ENCODE measurements at places on chromosomes 13 and 19.

- no peak for DNase-seq
Observed at GRCh38 chr19:54229146-54229545, 6.3 kb upstream of the LILRB3 start.

DNA sequence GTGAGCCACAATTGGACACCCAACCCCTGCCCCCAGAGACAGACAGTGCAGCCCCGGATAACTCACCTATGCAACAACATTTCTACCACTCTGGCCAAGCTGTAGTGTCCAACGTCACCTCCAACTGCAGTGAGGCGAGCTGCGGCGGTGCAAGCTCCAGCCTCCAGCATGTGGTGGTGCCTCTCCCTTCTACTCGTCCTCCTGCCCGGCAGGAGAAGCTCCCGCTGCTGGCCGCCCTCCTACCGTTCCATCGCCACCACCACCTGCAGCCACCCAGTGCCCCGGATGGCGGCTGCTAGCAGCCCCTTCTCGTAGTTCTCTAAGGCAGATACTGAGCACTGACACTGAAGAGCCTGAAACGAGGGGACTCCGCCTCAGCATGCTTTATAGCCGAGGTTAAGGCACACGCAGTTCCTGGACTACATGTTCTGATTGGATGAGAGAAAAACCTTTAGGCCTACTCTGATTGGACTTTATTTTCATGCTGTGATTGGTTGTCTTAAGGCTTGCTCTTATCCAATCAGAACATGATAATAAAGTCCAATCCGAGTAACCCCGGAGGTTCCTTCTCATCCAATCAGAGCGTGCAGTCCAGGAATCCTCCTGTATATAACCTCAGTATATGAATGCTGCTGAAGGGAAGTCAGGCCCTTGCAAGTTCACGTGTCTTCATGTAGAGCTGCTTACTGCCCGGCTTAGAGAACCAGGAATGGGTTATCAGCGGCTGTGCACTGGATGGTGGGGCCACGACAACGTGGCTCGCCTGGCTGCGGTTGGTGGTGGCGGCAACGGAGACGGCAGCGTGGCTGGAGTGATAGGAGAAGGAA is 63.5 kb downstream of the TUBA3C start:
- DNase-seq, result no peak

GRCh38 chr19:1113030-1113985 is 9.5 kb downstream of the GPX4 start:
- peak; percentile 79 for DNase-seq

DNA sequence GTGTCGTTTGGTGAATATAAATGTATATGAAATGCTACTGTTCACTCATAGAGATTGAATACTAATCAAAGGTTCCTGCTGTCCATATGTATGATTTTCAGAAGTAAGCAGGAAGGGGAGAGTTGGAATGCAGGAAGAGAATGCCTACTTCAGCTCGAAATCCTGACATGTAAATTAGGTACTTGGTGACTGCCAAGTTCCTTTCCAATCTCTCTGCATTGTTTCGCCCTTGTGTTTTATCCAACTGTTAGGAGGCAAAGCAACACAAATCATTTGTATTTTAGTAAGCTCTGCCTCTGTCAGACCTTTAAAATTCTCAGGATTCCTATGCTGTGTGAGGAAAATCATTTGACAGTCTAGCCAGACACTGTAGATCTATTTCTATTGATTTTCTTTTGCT is 9.0 kb downstream of the STARD13 start:
- DNase-seq, result no peak

DNA sequence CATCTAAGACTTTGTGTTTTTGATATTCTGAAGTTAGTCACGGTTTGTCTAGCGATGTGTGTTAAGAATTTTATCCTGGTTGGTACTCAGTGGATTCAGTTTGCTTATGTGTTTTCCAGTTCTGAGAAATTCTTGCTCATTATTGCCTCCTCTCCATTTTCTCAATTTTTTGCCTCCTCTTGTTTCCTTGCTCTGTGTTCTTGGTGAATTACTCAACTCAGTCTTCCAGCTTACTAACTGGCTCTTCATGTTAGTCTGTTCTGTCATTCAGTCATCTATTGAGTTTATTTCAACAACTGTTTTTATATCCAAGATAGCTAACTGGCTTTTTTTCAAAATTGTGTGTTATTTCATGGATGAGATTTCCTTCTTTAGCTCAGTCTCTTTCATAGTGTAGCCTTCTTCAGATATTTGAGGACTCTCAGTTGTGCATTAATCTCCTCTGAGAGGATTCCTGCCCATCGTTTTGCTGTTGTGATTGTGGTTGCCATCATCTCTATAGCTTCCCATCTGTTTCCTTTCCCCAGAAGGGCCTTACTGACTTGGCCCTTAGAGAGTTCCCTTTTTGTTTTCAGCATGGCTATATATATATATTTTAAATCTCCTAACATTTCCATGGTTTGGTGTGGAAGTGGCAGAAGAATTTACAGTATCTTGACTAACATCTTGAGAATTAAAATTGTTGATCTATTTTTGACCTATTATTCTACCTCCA is 6.2 kb downstream of the SETDB2 start:
- DNase-seq, result no peak

- no peak for DNase-seq
Observed at GRCh38 chr19:12546068-12546467, 5.2 kb downstream of the ZNF564 start.

- DNase-seq, result no peak
Observed at GRCh38 chr13:56352361-56352760, 788.4 kb upstream of the PRR20A start.

DNA sequence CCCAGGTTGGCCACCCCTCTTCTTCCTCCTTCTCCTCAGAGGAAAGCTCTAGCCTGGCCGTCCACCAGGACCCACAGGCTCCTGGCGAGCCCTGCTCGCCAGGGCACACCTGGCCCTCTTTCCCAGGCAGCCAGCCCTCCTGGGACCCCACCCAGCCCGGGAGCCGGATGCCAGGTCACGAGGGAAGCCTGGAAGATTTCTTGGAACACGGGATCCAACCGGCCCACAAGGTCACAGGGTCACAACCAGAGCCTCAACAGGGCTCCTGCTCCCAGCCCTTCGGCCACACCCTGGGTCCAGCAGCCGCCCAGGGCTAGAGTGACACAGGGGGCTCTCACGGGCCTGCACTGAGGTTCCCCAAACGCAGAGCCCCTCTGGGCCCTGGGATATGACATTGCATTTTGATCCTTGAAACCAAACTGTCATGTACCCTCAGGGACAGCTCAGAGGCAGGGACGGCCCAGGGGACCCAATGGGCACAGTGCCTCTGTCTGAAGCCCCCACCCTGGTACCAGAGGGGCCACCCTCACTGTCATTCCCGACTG is 5.5 kb downstream of the MKNK2 start:
- DNase-seq, result no peak

GRCh38 chr13:30119476-30119875 is 187.9 kb downstream of the KATNAL1 start:
- no peak for DNase-seq

DNA sequence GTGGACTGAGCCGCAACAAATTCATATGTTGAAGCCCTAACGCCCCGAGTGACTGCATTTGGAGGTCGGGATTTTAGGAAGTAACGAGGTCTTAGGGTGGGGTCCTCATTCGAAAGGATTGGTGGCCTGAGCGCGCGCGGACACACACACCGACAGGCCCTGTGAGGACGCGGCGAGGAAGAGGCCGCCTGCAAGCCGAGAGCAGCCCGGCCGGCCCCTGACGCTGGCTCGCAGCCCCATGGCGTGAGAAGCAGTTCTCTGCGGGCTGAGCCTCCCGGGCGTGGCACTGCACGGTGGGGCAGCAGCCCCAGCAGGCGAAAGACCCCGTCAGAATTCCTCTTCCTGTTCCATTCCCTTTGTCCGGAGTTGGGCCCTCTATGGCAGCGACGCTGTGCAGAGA is 131.2 kb downstream of the CRYL1 start:
- DNase-seq, result no peak

DNA sequence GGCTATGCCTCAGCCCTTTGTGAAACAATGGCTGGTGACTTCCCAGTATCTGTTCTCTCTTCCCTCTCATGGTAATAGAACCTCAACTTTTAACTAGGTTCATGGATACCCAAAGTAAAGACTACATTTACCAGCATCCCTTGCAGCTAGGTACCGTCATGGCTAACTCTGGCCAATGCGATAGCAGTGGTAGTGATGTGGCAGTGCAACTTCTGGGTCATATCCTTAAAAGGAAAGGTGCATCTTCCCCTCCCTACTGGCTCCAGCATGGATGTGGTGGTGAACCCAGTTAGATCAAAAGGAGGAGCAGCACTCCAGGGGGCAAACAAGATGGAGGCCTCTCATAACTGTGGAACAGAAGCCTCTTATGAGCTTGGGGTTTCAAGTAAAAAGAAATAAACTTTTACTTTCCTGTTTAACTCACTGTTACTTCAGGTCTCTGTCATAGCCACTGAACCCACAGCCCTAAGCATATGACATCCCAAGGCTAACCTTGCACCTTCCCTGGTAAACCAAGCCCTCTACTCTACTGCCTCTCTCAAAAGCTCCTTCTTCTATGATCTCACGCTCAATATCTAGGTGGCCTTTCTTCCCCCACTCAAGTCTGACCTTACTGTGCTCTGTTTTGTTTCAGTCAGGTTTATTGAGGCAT is 104.4 kb downstream of the DOCK9 start:
- no peak for DNase-seq

DNA sequence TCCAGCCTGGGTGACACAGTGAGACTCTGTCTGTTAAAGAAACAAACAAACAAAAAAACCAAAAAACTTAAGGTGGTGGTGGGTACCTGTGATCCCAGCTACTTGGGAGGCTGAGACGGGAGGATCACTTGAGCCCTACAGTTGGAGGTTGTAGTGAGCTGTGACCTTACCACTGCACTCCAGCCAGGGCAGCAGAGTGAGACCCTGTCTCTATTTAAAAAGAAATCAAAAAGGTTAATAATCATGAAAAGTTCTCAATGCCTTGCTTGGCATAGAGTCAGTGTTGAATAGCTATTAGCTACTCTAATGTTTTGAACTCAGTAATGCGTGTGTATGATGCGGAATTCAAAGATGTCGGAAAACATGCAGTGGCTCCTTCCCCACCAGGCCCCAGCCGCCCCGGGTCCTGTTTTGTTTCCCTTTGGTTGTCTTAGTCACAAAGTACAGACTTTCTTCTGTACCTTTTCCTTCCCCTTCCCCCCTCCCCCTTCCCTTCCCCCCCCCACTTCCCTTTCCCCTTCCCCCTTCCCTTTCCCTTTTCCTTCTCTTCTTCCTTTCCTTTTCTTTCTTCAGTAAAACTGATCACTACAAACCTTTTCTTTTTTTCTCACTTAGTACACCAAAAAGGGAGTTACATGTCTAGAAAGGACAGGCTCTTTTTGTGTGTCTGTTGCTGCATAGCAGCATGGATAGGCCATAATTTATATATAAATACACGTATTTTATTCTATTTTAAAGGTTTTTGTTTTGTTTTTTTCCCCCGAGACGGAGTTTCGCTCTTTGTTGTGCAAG is 35.2 kb downstream of the DNM2 start:
- no peak for DNase-seq

DNA sequence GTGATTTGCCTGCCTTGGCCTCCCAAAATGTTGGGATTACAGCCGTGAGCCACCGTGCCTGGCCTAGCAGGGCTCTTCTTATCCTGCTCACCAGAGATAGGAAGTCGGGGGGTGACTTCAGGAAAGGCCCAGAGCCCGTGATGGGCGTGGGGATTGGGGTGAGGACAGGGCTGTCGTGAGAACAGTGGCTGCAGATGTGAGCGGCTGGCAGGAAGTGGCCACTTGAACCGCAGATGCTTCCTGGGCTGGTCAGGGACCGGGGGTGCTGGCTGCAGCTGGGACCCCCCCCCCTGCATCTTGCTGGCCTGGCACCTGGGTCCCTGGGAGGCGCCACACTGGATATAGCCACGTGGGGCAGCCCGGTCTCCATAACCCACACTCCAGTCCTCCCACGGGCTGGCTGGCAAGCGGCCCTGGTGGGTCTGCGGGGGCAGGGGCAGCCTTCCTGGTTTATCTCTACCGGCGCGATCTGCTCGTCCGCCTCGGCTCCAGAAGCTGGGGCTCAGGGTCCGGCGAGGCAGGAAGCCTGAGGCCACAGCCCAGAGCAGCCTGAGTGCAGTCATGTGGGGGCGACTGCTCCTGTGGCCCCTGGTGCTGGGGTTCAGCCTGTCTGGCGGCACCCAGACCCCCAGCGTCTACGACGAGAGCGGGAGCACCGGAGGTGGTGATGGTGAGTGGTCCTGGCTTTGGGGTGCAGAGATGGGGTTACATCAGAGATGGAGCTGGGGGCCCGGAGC is at the start of gene F2RL3:
Gene F2RL3 (plus strand): TSS at position 371 of the 737 bp plus-strand sequence. CDS start 191 bp downstream, at position 562.
- no peak for DNase-seq

GRCh38 chr19:32863841-32864240 is 5.7 kb downstream of the SLC7A9 start:
- no peak for DNase-seq

- no peak for DNase-seq
Observed at GRCh38 chr19:19498255-19498991, 16.9 kb downstream of the TSSK6 start.

GRCh38 chr13:103514619-103515018 is 448.4 kb upstream of the SLC10A2 start:
- no peak for DNase-seq

DNA sequence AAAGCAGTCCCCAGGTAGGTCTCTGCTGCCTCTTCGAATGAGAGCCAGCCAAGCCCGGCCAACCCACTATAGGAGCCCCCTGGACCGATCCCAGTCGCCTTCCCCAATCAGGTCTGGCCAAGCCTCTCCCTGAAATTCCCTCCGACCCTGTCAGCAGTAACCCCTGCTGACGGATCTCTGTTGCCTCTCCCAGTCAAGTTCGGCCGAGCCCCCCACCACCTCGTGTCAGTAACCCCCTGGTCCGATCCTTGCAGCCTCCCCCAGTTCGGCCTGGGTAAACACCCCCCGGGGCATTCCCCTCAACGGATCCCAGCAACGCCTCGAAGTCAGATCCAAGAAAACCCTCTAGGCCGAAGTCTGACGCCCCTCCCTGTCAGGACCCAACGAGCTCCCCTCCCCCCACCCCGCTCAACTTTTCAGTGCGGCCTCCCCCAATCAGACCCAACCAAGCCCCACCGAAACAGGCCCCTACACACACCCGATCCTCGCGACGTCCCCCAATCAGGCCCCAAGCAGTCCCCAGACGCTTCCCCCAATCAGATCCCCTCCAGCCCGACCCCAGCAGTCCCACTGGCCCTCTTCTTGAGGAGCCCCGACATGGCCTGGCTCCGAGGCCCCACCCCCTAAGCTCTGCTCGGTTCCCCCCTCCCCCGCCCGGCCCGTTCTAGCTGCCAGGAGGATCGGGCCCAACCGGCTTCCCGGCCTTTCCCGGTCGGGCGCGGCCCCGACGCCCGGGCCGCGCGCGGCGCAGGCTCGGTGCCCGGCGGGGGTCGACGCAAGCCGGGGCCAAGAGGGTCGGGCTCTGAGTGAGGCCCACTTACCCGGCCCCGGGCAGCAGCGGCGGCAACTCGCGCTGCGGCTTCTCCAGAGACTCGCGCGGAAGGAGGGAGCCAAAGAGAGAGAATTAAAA is 1.8 kb downstream of the TNPO2 start:
- no peak for DNase-seq

GRCh38 chr19:10766671-10767201 is 48.9 kb downstream of the DNM2 start:
- no peak for DNase-seq

All from activated CD4-positive, alpha-beta T cell treated with anti-CD3 and anti-CD28 coated beads for 24 hours (primary cell).